Stimulated activated CD4-positive, alpha-beta T cell treated with anti-CD3 and anti-CD28 coated beads, TNF-alpha, amount 100 ng/mL, for 1 hour (primary cell): ENCODE measurements at places on chromosomes 7 and 10.

- no peak for DNase-seq
These were observed 254.9 kb downstream of the SKAP2 start for GRCh38 chr7:26609532-26609931.

DNA sequence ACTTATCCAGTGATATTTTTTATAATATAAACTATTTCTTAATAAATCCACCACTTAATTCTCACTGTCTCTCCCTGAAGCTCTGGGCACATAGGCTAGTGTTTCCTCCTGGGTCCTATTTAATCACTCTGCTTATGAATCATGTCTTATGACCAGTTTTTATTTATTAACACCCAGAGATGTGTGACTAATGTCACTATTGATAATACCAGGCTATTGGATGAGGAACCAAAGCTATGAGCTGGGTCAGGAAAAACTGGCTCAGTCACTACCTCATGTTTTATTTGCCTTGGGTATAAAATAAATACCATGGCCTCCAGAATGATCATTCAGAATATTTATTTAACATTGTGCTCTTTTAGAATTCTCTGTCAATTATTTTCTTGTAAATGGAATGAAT is 5.2 kb downstream of the SEMA3E start:
- DNase-seq = no peak

- DNase-seq = peak; percentile 42
These were observed at the start of gene PWWP2B for GRCh38 chr10:132397036-132397541. Gene PWWP2B, plus strand, starts transcription at chr10:132397200. Its CDS starts 27 bp downstream, at chr10:132397227.

GRCh38 chr7:5661942-5662341 is 119.5 kb downstream of the RNF216 start:
- no peak for DNase-seq

DNA sequence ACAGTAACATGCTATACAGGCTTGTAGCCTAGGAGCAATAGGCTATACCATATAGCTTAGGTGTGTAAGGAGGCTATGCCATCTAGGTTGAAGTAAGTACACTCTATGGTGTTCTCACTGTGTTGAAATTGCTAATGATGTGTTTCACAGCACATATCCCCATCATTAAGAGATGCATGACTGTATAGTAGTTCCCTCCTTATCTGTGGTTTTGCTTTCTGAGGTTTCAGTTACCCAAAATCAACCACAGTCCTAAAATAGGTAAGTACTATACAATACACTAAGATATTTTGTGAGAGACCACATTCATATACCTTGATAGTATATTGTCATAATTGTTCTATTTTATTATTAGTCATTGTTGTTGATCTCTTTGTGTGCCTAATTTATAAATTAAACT is 12.7 kb downstream of the FZD1 start:
- DNase-seq = no peak

DNA sequence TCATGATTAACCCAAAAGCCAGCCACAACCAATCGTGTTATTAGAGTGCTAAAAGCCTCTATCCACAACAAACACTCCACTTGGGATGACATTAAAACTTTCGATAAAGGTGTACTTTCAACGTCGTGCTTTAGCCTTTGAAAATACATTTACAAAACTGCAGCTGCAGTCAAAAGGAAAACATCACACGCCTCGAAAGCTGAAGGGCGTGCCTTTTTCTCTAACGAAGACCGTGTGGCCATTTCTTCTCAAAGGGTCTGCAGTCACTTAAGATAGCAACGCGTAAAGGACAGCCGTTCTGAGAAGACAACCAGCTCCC is 1.1 kb downstream of the ARHGAP12 start:
- DNase-seq = no peak

DNA sequence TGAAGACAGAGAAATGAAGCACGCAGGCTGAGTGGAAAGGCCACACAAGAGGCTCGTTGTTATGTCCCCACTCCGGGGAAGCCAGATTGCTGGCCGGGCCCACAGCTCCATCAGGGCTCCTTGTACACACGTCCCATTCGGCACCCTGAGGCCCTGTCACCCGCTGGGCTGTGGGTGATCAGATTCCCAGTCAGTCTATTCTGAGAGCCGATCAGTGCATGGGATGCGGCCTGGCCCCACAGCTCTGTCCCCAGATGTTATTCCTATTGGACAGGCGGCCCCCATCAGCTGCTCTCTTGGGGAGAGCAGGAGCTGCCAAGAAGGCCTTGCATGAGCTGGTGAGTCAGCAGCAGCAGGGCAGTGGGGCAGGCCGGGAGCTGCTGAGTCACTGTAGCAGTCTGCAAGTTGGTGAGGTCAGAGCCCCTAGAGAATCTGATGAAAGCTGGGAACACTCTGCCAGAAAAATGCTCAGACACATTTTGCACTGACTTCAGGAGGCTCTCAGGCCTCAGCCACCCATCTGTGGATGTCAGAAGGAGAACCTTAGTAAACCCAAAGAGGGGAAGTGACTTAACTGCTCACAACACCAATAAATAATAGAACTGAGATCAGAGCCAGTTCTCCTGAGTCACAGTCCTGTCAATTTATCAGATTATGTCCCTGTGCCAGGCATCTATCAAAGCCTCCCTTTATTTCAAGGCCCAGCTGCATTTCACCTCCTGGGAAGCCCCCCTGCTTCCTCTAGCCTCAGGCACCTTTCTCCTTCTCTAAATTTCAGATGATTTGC is 9.4 kb upstream of the PSAP start:
- no peak for DNase-seq
